ENCODE measurements at places on chromosomes 6 and 20.

DNA sequence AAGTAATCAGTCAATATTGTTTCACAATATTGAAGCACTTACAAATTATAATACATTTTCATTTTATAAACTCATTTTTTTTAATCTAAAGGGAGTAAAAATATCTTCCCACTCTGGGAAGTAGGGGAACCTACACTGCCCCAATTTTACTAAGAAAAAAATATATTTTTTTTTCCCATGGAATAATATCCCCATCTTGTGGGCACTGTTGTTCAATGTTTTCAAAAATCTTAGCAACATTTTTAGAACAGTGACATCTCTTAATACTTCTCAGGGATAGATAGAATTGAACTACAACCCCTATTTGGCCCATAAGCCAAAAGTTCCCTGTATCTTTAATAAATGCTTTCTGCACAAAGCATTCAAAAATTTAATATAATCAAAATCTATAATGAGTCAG, 42.9 kb downstream of the ARHGAP18 start:
- DNase-seq, result no peak

- DNase-seq, result no peak
Observed at GRCh38 chr6:41721414-41721813, 14.0 kb downstream of the TFEB start.

- no peak for DNase-seq
Observed at GRCh38 chr20:31841928-31842327, 3.5 kb downstream of the FOXS1 start.

- DNase-seq, result no peak
Observed at GRCh38 chr6:63615590-63615989, 20.0 kb upstream of the PHF3 start.

- DNase-seq, result no peak
Observed at GRCh38 chr6:68059261-68059660, 575.8 kb upstream of the ADGRB3 start.

- DNase-seq, result no peak
Observed at GRCh38 chr6:13560651-13561044, 13.8 kb upstream of the SIRT5 start.

- no peak for DNase-seq
Observed at GRCh38 chr6:148573922-148574321, 172.9 kb upstream of the UST start.

- no peak for DNase-seq
Observed at GRCh38 chr6:18186540-18187250, 31.5 kb downstream of the KDM1B start.

DNA sequence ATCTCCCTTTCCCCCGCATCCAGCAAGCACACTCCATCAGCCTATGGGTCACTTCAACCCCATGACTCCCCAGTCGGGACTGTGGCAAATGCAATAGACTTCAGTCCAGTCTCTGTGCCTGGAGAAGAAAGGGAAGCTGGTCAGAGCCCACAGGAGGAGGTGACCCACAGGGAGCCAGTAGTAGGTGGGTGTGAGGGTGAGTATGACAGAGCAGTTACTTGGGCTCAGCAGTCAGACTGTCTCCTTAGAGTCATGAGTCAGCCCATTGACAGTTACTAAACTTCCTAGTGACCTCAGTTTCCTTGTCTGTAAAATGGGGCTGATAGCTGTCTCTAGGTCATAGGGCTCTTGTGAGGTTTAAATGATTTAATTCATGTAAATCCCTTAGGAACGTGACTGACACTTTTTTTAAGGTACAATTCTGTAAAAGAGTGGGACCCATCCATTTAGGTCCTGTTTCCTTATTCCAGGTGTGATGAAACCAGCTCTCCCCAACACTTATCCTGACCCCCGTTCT, 33.9 kb upstream of the HLA-C start:
- no peak for DNase-seq
